ENCODE measurements at places on chromosomes 13 and 19.

- no peak for DNase-seq
Measured at GRCh38 chr13:94228763-94229162, 250.7 kb downstream of the DCT start.

DNA sequence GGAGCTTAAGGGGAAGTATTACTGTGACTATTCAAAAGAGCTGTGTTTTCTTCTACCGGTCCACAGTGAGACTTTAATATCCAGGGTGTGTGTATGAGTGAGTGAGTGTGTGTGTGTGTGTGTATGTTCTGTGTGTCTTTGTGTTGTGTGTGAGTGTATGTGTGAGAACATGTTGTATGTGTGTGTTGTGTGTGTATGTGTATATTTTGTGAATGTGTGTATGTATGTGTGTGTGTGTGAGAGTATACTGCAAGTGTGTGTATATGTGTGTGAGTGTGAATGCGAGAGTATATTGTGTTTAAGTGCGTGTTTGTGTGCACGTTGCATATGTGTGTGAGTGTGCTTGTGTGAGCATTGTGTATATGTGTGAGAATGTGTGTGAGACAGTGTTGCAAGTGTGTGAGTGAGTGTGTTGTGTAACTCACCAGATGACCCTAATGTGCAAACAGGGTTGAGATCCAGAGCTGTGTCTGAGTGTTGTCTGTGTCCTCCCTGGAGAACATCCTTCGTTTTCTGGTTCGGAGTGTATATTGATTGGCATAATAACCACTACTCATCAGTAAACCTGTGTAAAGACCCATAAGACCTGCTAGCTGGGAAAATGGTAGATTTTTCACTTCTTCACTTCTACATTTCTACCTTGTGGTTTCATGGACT is 101.1 kb upstream of the RNF113B start:
- no peak for DNase-seq

- no peak for DNase-seq
Measured at GRCh38 chr19:42121656-42122069, 10.6 kb downstream of the POU2F2 start.

DNA sequence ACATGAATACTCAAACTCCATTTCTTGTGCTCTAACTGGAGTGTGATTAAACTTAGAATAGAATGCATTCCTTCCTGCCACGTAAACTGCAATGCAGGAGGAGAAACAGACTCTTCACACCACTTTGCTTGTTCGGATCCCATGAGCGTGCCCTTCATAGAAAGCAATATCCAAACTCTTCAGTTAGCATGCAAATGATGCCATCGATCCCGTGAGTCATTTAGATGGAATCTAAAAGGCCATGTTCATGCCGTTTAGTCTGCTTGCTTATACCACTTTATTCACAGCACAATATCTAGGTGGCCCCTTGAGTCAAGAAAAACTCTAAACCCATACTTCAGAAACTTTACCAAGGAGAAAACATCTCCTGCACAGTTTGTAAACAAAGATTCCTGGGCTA is 225.8 kb downstream of the OXGR1 start:
- DNase-seq, result no peak

GRCh38 chr13:49996951-49997895 is at the start of gene TRIM13:
TRIM13 (plus strand) TSS chr13:49997042; CDS start chr13:50011941, 14,899 bp downstream.
- peak; percentile 96 for DNase-seq

- no peak for DNase-seq
Measured at GRCh38 chr13:28299916-28300315, 161.6 kb downstream of the PAN3 start.

DNA sequence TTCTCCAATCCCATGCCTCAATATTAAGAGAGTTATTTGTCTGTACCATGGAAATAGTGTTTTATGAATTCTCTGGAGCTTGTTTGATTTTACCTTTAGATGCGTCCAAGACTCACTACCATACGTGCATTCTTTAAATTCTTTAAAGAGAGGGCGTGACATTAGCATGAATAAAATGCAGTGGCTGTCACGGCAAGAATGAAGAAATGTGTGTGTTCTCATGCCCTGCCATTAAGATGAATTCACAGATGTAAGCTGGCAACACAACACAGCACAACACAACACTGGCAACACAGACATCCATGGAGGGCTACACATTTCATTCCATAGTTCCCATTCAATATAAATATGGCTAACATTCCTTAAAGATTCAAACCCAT is 213.4 kb downstream of the ENOX1 start:
- DNase-seq, result no peak

DNA sequence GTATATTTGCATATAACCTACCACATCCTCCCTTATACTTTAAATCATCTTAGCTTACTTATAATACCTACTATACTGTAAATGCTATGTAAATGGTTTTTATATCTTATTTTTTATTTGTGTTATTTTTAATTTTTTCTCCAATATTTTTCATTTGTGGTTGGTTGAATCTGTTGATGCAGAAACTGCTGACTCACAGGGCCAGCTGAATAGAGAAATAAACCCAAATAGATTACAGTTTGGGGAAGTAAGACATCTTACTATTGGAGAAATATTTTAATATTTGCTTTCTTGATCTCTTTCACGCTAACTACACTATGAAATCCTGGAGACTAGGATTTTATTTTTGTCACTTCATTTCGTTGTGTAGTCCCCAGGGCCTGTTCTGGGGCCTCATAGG is 7.1 kb downstream of the SMAD9 start:
- no peak for DNase-seq

- DNase-seq, result no peak
Measured at GRCh38 chr13:41660411-41660810, 203.1 kb downstream of the RGCC start.

DNA sequence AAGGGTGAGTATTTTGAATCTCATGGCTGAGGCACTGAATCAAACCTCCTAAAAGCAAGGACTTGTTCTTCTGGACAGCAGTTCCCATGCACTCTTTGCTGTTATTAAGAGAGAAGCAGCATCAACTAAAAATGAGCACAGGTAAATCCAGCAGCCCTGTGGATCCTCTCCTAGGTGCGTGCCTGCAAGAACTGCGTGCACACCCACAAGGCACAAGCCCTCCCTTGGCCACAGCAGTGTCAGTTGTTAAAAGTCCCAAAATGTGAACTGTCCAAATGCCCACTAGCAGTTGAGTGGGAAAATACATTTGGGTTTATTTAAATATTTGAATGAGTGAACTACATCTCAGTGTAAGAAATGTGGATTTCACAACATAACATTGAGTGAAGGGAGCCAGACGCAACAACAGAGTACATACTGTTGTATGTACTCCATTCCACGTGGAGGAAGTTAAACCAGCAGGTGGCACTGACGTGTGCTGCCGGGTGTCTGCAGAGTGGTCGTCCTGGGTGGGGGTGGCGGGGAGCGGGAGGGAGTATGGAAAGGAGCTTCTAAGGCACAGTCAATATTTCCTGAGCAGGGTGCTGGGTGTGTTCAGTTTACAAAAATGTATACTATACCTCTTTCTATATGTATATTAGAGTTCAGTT is 266.4 kb downstream of the NALCN start:
- DNase-seq, result no peak

- DNase-seq, result no peak
Measured at GRCh38 chr13:22040810-22041364, 370.0 kb downstream of the FGF9 start.

DNA sequence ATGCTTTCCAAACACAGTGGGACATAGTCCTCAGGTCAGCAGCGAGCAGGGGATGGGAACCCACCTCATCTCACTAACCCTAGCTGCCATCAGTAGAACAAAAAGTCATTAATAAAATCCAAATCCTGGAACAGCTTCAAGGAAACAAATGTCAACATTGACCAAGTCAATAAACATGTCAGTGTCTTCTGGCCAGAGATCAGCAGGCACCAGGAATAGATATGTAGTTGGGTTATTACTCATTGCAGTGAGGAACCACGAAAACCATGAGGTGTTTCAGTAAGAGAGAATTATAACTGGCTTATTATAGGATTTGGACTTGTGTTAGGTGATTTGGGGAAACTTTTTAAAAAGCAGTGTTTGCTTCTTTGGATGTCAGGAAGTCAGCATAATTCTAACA is 17.1 kb upstream of the CD33 start:
- DNase-seq, result no peak

- no peak for DNase-seq
Measured at GRCh38 chr13:75687150-75687763, 51.1 kb downstream of the LMO7 start.

GRCh38 chr13:30115257-30115600 is 192.1 kb downstream of the KATNAL1 start:
- DNase-seq, result no peak

DNA sequence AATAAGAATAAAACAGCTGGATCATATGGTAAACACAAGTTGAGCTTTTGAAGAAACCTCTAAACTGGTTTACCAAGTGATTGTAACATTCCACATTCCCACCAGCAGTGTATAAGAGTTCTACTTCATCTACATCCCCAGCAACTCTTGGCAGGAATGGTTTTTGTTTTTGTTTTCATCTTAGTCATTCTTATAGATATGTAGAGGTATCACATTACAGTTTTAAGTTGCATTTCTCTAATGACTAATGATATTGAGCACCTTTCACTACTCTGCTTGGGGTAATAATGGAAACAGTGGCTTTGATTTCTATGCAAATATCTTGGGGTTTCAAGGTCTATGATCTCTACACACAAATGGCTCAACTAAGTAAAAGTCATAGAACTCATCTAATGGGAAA is 614.5 kb downstream of the TBC1D4 start:
- DNase-seq, result no peak

DNA sequence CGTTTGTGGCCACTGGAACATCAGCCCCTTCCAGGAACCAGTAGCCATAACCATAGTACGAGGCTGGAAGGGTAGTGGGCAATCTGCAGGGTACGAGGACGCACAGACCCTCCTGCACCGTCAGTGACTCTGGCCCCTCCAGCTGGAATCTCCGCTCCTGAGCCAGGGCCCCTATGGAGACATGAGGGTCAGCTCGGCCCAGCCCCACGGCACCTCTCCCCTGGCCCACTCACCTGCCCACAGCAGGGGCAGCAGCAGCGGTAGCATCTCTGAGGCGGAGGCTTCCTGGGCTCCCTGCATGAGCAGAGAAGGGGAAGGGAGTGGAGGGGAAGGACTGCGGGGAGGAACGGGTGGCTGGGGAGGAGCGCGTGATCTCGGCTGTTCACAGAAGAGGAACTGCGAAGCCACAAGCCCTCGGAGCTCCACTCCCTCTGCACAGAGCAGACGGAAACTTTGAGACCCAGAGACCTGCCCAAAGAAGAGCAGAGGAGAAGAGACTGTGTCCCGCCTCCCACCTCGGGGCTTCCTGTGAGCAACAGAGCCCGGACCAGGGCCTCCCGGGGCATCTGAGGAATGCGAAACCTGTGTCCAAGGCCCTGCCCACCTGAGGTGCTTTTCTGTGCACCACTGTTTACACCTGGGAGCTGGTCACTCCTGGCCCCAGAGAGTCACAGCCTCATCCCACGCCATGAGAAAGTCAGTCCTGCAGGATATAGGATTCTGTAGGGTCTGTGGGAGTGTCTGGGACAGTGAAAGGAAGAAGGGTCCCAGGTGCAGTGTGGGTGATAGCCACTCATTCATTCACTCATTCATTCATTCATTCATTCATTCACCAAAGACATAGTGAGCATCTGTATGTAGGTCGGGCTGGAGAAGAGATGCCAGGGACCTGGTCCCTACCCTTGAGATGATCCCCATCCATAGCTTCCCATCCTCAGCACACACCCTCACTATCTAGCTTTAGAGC is at the start of gene SIGLEC6:
TSS of gene SIGLEC6 (minus strand) at position 322 of the 967 bp plus-strand sequence. CDS start at position 300, 22 bp downstream.
- DNase-seq, result no peak

DNA sequence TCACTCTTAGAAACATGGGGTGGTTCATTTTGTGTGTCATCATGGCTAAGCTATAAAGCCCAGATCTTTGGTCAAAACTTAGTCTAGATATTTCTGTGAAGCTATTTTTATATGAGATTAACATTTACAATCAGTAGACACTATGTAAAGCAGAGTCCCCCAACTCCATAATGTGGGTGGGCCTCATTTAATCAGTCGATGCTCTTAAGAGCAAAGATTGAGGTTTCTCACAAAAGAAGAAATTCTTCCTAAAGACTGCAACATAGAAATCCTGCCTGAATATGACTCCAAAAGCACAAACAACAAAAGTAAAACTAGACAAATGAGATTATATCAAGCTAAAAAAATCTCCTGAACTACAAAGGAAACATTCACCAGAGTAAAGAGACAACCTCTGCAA is 642.2 kb downstream of the DIAPH3 start:
- no peak for DNase-seq

- no peak for DNase-seq
Measured at GRCh38 chr19:13665125-13665905, 99.0 kb upstream of the MRI1 start.

DNA sequence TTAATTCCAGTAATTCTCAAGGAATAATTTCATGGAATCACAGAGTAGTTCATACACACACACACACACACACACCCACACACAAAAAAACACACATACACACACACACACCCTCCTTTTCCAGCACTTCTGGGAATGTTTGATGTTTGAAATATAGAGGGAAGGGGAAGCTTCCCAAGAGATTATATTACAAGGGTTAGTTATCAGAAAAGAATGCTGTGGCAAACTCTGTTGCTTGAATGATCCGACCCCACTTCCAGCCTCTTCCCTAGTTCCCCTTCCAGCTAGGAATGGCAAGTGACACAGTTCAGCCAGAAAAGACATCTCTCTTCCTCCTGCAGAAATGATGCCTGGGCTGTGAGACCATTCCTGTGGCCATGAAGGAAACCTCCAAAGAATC is 49.9 kb downstream of the KCTD12 start:
- DNase-seq, result no peak

DNA sequence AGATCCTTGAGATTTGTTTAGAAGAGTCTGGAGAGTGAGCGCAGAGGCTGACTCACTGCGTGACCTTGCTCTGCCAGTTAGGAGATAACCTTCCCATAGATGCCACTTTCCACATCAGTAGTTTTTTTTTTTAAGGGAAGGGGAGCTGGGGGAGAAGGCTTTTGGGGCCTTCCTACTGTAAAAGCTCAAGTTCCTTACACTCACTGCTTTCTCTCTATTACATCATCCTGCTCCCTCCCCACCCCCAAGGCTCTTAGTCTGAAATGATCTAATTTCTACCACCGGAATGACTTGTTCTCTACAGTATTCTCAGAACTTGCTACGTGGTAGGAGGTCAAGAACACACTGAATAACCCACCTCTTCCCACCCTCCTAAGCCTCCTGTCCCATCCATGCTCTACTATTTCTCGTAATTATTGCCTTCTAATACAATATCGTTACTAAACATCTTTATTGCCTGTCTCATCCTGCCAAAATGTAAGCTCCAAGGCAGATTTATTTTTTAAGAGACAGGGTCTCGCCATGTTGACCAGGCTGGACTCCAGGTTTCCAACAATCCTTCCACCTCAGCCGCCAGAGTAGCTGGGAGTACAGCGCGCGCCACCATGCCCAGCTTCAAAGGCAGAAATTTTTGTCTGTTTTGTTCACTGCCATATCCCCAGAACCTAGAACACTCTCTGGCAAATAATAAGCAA is 1.2 kb downstream of the LONP1 start:
- no peak for DNase-seq

- no peak for DNase-seq
Measured at GRCh38 chr19:5155586-5156210, 184.9 kb downstream of the PTPRS start.

DNA sequence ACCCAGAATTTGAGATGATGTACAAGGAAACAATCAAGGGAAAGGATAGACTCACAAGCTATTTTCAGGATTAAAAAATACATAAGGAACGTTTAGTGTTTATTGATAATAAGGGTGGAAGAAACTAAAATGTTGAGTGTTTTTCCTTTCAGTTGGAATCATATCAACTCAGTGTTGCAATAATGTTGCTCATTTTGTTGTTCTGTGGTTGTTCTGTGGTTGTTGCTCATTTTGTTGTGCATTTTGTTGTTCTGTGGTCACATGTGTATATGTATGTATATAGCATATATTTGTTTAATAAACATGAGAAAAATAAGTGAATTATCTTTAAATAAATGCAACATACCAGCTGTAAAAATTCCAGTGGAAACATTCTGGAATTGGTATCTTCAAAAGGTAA is 262.4 kb upstream of the SPRY2 start:
- no peak for DNase-seq
